ENCODE measurements at places on chromosomes 2 and 18. TPM values are rescaled to one million over a fixed set of nuclear protein-coding genes. Genes with fewer than 3 reads are reported as not detected.

Gene HES6
- 665 TPM for total RNA-seq

Gene CCDC141
- 0.51 TPM for total RNA-seq

DNA sequence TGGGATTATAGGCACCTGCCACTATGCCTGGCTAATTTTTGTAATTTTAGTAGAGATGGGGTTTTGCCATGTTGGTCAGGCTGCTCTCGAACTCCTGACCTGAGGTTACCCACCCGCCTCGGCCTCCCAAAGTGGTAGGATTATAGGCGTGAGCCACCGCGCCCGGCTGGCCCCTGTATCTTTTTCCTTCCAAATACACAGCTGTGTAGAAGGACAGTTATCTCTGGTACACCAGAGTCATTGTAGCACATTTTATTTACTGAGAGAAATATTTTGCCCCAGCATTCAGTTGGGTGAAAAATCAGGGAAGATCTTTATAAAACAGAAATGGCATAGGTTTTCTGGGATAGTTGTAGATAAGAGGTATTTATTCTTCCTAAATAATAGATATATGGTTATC lies 23.5 kb upstream of the POLR1B start:
- no peak for DNase-seq

Gene M1AP
- total RNA-seq: 0.81 TPM

GRCh38 chr2:11329776-11330175 lies 14.7 kb downstream of the ROCK2 start:
- no peak for DNase-seq

DNA sequence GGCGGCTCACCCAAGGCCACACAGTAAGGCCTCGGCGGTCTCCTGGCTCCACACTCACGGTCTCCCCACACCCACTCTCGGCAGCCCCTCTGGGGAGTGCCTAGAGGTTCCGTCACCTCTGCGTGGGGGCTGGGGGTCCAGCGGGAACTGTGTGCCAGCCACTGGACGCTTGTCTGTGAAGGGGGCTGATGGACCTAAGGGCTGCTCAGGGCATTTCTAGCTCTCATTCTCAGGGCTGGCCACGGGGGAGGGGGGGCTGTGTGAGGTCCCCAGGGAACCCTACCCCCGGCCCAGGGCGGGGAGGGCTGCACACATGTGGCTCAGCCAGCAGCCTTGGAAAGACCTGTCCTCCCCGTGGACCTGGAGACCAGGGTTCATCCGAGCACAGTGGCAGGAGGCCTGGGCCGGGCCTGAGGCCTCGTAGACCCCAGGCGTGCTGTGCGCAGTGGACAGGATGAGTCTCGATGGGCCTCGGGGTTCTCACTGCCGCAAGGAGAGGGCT lies 27.1 kb upstream of the ODC1 start:
- DNase-seq: no peak

DNA sequence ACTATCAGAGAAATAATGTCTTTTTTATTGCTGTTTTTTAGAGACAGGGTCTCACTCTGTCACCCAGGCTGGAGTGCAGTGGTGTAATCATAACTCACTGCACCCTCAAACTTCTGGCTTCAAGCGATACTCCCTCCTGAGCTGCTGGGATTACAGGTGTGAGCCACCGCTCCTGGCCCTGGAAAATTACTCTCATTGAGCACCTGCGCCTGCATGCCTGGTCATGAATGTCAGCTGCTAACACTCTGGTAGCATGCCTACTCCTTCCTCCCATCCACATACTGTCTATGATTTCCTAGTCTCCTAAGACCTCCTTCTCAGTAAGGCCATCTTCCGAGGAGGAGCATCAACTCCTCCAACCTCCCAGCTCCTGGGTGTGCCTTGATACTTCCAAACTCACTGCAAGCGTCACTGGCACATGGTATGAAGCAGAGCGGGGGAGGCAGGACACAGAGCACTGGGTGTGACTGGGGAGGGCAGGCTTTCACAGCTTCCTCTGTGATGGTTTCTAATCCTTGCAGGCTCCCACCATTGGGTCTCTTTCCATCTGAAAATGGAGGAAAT lies 1.6 kb upstream of the MAP2 start:
- DNase-seq: no peak

- no peak for DNase-seq
Observed at GRCh38 chr18:76306685-76307292, 188.3 kb downstream of the ZNF516 start.

Data from glutamatergic neuron (in vitro differentiated cells).